Fibroblast of skin of abdomen (primary cell): ENCODE measurements at places on chromosomes 3 and 15.

- DNase-seq = no peak
These were observed 49.3 kb upstream of the TRPM1 start for GRCh38 chr15:31150732-31151231.

GRCh38 chr3:184652465-184652864, 59.4 kb downstream of the MAGEF1 start:
- peak; percentile 27 for DNase-seq

DNA sequence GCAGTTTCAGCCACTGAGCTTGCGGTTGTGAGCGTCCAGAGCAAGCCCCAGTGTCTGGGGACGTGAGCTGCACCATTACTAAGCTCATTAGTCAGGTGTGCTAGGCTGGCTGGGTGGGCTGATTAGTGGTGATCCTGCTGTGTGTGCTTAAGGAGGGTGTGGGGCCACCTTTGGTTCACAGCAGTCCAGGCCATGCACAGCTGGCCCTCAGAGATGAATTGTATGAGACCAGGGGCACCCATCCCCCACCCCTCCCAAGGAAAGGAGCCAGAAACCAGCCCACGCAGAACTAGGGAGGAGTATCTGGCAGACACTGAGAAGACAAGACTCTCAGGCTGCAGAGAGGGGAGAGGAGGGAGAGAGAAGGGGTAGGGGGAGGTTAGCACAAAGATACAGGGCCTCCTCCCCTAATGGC, 3.8 kb downstream of the TYRO3 start:
- DNase-seq = no peak

DNA sequence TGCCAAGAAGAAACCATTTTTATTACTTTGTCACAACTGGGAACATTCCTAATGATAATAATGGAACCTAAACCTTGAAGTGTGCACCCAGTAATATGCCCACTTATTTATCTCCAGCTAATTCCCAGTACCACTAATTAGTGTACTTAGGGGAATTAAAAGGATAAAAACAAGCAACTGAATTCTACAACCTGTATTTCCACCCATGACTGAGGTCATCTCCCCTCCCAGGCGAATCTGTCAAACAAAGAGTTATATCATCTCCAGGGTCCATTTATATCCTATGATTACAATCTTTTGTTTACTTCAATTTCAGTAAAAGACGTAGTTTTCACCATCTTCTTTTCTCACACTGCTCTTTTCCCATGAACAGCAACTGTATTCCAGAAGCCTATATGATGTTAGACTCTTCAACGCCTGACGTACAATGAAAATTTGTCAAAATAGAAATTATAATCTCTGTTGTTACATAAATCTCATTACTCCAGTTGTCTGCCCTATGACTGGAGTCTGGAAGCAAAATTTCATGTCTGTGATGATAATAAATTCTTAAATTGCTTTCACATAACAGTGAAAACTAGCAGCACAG, 177.6 kb downstream of the GOLIM4 start:
- DNase-seq = no peak

GRCh38 chr15:60790641-60791040, 311.7 kb upstream of the ICE2 start:
- no peak for DNase-seq

- peak; percentile 21 for DNase-seq
These were observed 45.2 kb downstream of the SPRED1 start for GRCh38 chr15:38297623-38298388.

DNA sequence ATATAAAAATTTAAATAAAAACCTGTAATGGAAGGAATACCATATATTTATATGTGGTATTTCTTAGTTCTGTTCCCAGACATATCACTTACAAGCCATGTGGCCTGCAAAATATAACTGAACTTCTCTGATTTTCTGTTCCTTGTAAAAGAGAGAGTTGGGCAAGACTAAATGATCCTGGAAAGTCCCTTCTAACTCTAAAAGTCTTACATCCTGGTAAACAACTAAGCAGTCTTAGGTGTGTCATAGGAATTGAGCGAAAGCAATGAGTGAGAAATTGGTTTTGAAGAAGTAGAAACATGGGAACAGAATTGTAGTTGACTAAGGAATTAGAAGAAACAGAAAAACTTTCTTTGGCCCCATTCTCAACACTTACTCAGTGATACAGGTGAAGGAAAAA, 25.3 kb upstream of the IL20RB start:
- no peak for DNase-seq

- no peak for DNase-seq
These were observed 64.8 kb upstream of the SATB1 start for GRCh38 chr3:18489939-18490338.

- DNase-seq = no peak
These were observed 562 bp downstream of the TCTA start for GRCh38 chr3:49412632-49413337.

DNA sequence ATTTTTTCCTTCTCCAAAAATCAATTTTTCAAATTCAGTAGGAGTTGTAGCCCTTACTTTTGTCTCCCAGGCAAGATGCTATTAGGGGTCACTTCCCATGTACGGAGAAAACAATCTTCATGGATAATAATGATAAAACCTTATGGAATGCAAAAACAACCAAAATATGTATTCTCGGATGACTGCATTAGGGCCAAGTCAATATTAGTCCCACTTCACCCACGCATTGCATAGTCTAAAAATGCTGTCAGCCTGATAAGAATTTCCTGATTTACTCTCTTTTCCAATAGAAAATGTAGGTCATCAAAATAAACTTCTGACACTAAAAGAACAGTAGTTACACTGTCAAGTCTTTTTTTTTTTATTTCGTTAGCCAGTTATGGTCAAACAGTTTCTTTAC, 2.7 kb downstream of the VGLL3 start:
- DNase-seq = peak; percentile 88

DNA sequence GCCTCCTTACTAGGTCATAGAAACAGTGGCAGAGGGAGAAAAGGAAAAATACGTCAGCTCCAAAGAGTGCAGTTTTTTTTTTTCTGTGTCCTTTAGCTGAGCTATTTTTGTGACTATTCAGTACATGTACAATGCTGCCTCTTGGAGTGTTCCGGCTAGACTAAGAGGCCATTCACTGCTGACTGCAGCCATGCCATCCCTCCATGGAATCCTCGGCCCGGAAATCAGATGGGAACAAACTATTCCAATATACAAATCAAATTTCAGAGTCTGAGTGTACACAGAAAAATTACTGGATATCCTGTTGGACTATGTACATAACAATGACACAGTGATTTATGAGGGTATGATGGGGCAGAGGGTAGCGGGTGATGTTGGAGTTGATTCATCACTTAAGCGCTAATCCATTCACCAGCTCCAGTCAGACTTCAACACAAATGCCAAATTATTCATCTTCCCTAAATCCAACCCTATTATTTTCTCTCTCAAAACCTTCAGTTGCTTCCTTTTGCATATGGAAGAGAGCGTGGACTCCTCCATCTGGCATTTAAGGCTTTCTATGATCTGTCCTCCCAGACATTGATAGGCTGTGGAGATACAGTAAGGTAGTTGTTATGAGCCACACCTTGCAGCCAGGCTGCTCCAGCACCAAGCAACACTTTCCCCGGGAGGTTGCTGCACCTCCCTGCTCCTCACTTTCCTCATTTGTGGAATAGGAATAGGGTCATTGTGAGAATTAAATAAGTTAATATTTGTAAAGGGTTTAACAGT, 109.1 kb downstream of the LPP start:
- DNase-seq = peak; percentile 92

GRCh38 chr3:72044231-72044855, 259.4 kb upstream of the PROK2 start:
- peak; percentile 67 for DNase-seq

GRCh38 chr3:64380546-64380945, 155.3 kb upstream of the PRICKLE2 start:
- peak; percentile 46 for DNase-seq

GRCh38 chr3:175940881-175941280, 1081.7 kb downstream of the NAALADL2 start:
- no peak for DNase-seq

GRCh38 chr3:187210545-187211327, 13.4 kb downstream of the RTP1 start:
- DNase-seq = peak; percentile 72

- DNase-seq = no peak
These were observed 304.9 kb upstream of the ADAMTS9 start for GRCh38 chr3:64992530-64993285.

- peak; percentile 19 for DNase-seq
These were observed at the start of gene RGMA for GRCh38 chr15:93088981-93089726. Gene RGMA, minus strand, starts transcription at chr15:93089211. Its CDS starts 279 bp downstream, at chr15:93088932.

GRCh38 chr3:127978636-127979035, 63.6 kb downstream of the KBTBD12 start:
- peak; percentile 10 for DNase-seq

DNA sequence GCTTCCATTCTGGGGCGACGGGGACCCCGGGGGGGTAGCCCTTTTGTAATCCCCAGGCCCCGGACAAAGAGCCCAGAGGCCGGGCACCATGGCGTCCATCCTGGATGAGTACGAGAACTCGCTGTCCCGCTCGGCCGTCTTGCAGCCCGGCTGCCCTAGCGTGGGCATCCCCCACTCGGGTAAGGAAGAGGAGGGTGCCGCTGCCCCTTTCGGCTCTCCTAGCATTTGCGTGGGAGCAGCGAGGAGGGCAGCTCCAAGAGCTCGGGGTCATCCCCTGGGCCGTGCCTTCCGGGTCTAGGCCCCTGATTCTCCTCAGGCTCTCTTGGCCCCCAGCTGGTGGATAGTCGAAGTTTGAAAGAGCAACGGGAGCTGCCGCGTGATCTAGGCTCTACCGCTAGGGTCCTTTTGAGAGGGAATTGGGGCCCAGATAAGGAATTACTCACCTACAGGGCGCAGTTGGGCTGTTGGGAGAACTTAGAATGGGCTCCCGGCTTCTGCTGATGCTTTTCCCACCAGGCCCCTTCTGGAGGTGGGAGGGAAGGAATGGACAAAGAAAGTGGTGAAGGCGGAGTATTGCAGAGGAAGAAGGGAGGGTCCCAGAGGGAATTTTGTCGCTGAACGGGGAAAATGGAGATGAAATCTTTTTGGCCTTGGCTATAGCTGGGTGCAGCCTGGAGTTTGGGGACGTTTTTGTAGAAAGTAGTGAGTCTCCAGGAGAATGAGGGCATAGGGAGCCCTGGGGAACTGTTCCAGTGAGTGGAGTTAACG, 615 bp downstream of the VPS18 start:
- peak; percentile 75 for DNase-seq

- peak; percentile 30 for DNase-seq
These were observed 270.9 kb downstream of the TLE3 start for GRCh38 chr15:69826819-69827175.

- peak; percentile 68 for DNase-seq
These were observed 12.3 kb upstream of the MFSD1 start for GRCh38 chr3:158789592-158789991.

- no peak for DNase-seq
These were observed 211.2 kb downstream of the SHQ1 start for GRCh38 chr3:72636969-72637597.

- DNase-seq = no peak
These were observed 23.7 kb downstream of the PHLDB2 start for GRCh38 chr3:111882799-111883198.

GRCh38 chr3:112871735-112872134, 25.1 kb upstream of the CD200R1L start:
- DNase-seq = no peak

GRCh38 chr3:110323349-110323748, 748.3 kb upstream of the NECTIN3 start:
- DNase-seq = no peak

GRCh38 chr3:171747223-171747920, 62.9 kb downstream of the PLD1 start:
- no peak for DNase-seq

- peak; percentile 100 for DNase-seq
These were observed 96.1 kb upstream of the CHD2 start for GRCh38 chr15:92803852-92804609.

DNA sequence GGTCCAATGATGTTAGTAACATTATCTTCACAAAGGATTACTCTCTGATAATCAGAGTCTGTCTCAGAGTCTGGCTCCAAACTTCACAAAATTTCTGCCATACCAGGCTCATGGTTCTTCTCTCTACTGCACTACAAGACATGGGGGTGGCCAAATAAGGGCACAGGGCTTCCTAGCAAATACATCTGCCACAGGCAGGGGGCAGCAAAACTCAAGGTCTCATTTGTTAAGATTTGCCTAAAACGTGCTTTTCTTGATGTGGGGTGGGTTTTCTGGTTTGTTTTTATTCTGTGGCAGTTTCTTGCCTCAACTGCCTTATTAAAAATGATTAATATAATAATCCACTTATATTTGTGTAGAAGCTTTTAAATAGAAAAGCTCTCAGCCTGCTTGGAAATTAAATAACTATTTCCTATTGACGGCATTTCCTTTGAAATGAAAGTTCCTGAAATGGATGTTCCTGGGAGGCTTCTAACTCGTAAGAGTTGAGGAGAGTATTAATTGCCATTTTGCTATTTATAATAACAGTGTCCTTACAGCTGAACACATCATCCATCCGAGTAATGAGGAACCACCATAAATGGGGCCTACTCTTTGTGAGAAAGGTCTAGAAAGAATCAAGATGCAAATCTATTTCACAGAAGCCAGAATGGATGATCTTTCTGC, 53.8 kb downstream of the SST start:
- DNase-seq = peak; percentile 45

DNA sequence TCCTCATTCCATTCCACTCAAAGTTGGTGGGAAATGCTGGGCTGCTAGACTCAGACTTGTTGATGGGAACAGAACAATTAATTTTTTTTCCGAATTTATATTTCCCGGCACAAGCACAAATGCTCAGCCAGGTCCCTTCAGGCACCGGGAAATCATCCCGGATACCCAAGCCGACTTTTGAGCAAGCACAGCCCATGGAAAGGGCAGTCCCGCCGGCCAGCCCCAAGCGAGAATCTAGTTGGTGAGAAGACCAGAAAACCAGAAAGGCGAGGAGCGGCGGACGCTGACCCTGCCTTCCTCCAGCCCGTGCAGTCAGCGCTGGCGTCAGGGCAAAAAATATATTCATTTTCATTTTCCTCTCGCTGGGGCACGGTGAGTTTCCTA, 763 bp upstream of the ZIC4 start:
- no peak for DNase-seq

DNA sequence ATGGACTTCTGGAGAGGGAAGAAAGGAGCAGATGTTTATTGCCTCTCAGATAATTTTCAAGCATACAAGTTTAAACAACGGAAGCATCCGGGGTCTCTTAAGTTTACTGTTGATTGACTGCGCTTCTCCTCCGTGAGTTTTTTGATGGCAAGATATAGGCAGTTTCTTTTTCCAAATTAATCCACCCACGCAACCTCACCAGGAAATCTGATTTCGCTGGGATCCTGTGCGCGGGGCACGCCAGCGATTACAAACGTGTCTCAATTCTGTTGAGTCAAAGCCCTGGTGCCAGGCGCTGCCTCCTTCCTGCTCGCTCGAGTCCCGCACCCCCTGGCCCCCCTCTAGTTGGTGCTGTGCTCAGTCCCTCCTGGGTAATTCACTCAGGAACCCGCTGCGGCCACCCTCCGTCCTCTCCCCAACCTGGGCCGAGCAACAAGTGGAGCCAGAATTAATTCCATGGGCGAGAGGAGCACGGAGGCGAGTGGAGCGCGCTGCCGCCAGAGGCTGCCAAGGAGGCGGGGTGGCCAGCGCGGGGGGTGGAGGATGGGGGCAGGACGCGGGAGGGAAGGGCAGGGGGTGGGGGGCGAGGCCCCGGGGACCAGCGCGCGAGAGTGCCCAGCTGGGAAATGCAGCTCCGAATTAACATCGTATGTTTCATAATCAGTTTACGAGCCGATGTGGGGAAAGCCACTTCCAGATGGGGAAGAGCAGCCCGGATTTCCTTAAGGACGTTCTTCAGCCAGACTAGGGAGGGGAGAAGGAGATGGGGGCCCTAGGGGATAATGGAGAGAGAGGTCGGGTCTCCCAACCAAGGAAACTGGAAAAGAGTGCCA, 6.0 kb downstream of the WNT5A start:
- peak; percentile 86 for DNase-seq
